ENCODE measurements at places on chromosomes 13 and 19.

DNA sequence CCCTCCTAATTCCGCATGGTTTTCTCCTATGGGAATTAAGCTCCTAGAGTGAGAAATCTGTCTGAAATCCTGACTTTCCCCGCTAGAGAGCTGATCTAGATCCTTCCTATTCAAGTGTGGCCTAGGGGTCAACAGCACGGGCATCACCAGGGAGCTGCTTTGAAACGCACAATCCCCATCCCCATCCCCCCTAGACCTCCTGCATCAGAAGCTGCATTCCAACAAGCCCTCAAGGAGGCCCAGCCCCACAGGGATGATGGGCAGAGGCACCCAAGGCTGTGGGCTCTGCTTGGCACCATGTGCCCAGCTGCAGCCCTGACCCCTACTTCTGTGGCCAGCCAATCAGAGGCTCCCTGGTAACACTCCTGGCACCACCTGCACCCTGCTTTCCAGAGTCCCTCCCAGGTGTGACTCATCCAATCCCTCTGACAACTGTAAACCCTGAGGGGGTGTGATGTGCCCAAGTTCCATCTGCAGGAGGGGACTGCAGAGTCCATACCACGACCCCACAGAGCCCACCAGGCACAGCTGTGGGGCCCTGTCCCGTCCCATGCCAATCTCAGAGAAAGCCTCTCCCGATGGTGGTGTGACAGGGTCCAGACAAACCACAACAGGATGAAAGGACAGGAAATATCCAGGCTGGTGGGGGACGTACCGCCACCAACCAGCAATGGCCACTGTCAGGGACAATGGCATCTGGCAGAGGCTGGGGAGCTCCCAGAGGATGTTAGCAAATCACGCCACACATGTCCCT lies 19.8 kb upstream of the SLC35E1 start:
- ATAC-seq = no peak

DNA sequence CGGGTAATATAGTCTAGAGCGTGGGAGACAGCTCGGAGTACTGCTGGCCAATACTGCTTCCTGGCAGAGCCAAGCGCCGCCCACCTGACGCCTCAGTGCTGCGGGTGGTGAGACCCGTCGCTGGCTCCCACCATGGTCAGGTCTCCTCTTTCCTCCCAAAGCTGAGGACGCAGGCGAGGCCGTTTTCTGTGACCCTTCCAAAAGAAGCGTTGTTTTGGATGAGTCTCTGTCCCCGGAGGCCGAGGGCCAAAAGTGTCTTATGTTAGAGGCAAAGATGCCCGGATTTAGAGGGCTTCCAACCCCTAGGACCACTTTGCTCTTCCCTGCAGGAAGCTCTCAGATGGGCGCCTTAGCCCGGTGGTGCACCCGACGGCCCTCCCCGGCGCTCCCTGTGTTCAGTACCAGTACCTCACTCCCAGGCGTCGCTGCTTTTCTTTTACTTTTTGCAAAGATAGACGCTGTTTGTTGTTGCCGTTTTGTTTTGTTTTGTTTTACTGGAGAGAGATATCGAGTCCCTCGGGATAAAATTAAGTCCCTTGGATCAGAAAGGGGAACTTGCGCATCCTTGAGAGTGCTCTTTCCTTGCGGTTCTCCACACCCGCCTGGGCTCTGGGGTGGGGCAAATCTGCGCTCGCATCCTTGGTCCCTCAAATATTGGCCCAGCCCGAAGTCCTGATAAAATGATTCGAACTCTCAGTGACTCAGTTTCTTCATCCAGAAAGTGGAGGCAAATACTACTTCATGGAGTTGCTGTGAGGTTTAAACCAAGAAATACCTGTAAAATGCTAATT lies 7.0 kb downstream of the PDX1 start:
- no peak for ATAC-seq

DNA sequence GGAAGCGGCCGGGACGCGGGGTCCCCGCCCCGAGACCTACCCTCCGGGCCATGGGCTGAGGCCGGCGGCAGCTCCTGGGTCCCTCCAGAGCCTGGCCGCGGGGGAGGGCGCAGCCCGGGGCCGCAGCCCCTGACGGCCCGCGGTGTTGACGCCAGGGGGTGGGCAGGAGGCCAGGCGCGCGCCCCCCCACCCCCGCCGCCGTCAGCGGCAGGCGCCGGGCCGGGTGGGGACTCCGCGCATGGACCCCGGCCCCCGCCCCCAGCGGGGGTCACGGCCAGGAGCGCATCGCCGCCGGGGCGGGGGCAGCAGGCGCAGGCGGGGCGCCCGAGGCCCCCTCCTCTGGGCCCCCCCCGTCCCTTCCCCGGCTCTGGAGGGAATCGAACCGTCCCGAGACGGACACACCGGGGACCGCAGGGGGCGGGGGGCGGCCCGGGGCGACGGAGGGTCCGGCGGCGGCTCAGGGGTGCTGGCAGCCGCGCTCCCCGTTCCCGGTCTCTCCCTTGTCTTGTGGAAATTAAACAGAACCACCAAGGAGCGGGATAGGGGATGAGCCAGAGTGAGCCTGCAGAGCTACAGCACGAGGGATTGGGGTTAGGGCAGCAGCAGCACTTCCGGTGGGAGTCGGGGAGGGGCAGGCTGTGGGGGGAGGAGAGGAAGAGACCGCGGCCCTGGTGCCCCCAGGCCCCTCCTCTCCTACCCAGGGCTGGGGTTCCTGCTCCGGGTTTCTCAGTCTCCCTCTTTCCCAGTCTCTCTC lies at the start of gene MEIS3:
Gene MEIS3, minus strand, starts transcription at position 498 of the 754 bp plus-strand sequence. Its CDS starts 446 bp downstream, at position 52.
- no peak for ATAC-seq

DNA sequence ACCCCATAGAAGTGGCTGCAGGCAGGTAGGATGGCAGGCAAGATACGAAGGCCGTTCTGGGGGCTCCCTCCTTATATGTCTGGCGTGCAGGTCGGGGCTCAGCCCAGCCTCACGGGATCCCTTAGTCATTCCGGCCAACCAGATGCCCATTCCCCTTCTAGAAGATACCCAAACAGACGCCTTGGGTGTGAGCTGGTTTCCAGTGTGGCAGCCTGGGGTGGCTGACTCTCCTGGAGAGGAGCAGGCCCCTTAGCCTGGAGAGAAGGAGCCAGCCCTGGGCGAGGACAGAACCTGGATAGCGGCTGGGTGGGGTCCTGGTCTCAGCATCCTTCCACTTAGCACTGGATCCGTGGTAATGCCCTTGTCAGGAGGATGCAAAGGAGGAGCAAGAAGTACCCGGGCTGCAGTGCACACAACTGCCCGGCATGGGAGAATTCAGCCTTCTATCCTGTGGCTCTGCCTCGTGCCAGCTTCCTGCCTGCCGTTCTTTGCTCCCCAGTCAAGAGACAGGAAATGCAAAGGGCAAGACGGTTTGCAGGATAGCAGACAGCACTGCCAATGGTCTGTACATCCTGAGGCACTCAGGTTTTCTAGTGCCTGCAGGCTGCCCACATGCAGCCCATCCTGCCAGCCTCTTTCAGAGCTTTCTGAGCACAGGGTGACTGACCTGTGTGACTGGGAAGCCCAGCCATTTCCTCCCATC lies 56.7 kb upstream of the WASF3 start:
- no peak for ATAC-seq

DNA sequence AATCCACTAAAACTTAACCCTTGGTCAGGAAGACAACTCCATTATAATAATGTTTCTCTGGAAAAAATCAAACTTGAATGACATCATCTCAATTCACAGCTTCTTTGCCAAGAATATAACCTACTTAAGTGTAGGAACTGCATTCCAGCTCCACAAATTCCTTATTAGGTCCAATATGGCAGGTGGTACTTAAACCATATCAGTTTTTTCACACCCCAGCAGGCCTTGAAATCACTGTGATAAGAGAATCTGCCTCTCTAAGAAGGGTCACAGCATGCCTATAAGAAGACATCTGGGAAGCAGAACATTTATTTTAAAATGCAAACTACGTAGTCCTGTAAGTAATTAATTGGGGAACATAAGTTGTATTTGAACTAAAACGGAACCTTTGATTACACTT lies 687.8 kb downstream of the DIAPH3 start:
- no peak for ATAC-seq
